Mammary epithelial cell (primary cell): ENCODE measurements at places on chromosomes 13 and 19. TPM values are rescaled to one million over a fixed set of nuclear protein-coding genes. Genes with fewer than 3 reads are reported as not detected.

GRCh38 chr13:74825152-74825937 lies 656.6 kb downstream of the TBC1D4 start:
- DNase-seq = peak; percentile 86

- DNase-seq = no peak
These were observed 5.1 kb upstream of the CALM3 start for GRCh38 chr19:46596008-46596407.

DNA sequence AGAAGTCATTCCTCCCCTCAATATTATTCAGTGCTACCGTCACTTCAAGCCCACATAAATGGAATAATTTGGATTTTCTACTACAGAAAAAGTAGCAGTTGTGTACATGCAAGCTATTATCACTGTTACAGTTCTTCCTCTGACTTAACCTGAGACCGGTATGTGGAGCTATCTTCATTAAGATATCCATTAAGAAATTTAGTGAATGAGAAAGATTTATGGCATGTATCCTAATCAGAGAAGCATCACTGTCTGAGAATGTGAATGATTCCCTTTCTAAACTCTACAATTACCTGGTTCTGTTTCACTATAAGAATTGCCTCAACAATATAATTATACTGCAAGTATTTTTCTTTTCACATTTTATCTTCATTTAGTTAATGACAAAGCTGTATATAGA lies 278.7 kb downstream of the KLF5 start:
- peak; percentile 39 for DNase-seq

GRCh38 chr13:24528816-24529398 lies 16.3 kb upstream of the PARP4 start:
- DNase-seq = no peak

DNA sequence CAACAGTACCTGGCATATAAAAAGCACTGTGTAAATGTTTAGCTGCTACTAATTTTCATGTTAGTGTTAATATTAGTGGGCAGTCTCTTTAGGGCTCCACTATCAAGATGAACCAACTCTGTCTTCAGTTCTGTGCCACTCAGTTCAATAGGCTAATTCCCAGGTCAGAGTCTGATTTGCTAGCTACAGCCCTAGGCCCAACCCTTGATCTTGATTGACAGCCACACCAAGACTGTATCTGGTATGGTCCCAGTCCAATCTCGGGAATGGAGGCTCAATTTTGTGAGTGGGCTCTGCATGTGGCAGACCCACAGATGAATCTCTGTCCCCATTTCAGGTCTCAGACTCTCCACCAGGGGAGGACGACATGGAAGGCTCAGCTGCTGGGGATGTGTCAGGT lies 46.1 kb downstream of the MAP4K1 start:
- no peak for DNase-seq

GRCh38 chr13:23705583-23705982 lies 135.4 kb downstream of the TNFRSF19 start:
- DNase-seq = no peak

- DNase-seq = peak; percentile 95
These were observed at the start of gene ZC3H13 for GRCh38 chr13:46052319-46053161. Gene ZC3H13 (minus strand): TSS chr13:46052746. CDS start chr13:46045507, 7,239 bp downstream.

- DNase-seq = no peak
These were observed 92.9 kb upstream of the SGCG start for GRCh38 chr13:23087880-23088279.

DNA sequence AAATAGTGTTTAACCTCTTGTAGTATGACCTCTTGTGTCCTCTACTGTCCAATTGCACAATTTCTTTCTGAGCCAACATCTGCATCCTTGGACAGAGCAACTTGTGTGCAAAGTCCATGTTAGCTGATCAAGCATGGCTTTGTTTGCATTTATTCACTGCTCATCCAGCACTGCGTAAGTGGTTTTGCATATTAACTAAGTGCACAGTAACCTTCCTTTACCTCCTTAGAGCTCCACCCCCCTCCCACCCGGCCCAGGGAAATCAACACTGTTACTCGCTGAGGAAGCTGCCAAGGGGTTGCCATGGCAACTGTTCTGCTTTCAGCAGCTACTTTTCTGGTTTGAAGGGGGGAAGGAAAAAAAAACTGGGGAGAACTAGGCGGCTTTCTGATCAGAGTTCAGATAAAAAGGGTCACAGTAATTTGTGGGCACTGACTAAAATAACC lies 153.5 kb upstream of the KLF12 start:
- peak; percentile 30 for DNase-seq

- no peak for DNase-seq
These were observed 23.2 kb downstream of the SUGP1 start for GRCh38 chr19:19296953-19297689.

- DNase-seq = no peak
These were observed 18.7 kb downstream of the CEBPA start for GRCh38 chr19:33283589-33283988.

DNA sequence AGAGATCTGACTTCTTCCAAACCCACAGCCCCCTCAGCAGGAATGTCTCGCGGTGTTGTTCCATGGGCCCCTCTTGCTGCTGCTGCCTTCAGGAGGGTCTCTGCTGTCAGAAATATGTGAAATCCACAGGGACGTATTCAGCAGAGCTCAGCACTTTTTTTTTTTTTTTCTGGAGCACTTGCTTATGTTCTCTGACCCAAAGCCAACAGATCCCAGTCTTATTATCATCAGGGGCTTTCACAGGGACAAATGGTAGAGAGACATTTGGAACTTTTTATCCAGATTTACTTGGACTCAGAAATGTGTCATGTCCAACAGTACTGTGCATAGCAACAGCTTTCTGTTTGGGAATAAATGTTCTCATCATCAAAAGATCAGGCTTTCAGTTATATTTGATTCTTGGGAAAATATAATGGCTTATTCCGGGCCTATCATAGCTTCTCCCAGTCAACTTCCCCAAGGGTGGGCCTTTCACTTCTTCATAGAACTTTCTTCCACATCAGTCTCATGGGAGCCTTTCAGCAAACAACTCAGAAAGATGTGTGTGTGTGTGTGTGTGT lies 332.7 kb downstream of the ZNF536 start:
- no peak for DNase-seq

DNA sequence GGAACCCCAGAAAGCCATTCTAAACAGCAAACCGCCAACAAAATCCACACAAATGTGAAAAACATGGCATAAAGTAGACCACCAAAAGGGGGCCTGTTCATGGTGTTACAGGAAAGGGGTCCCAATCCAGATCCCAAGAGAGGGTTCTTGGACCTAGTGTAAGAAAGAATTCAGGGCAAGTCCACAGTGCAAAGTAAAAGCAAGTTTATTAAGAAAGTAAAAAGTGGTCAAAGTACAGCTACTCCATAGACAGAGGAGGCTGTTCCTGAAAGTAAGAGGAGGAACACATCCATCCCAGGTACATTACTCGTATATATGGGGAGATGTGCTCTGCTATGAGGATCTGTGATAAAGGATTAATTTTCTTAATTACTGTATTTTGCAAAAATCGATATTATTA lies 67.8 kb upstream of the SLC15A1 start:
- DNase-seq = no peak

DNA sequence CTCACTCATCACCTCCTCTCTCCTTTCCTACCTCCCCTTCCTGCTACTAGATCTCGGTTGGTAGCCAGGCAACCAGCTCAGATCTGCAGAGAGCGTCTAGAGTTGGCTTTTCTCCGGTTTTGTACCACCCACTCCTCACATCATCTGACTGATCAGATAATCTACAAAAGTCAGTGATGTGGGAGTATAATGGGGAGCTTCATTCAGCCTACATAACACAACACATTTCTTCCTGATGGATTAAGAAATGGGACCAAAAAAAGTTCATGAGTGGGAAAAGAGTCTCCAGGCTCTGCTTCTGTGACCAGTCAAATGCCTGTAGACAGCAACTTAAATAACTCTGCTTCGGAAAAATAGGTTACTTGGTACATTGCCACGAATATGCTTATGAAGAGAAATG lies 279.8 kb downstream of the DCLK1 start:
- no peak for DNase-seq

GRCh38 chr13:61170856-61171255 lies 244.8 kb downstream of the PCDH20 start:
- no peak for DNase-seq

DNA sequence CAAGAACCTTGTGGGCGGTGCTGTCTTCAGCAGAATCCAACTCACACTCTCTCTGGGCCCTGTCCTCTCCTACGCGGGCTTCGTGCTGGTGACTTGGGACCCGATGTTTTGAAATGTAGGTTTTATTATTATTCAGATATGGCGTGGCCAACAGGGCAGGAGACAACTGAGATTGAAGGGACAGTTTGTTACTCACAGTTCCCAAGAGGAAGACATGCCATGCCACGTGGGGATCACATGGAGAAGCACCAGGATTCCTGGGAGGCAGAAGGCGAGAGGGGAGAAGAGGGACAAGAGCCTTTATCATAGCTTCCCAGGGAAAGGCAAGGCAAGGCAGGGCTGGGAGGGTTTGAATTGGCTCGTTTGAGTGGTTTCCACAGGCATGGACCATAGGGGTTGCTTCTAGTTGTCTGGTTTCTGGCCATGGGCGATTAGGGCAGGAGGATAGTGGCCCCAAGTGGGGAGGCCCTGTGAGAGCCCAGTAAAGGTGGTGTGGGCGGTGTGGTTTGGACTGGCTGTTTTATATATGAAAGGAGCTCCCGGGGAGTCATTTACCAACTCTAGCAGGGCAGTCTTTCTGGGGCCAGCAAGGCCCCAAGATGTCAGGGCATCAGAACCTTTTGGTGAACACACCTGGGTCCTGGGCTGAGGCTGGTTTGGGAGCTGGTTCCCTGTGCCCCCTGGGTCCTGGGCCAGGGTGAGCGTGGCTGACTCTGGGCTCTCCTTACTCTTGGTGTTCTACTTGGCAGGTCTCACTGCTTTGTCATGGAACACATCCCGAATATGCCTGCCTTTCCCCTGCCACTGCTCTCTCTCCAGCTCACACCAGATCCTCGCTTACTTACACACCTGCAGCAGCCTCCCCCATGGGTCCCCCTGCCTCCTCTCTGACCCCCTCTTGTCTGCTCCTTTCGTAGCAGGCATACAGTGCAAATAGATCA lies 94.0 kb upstream of the ZNF536 start:
- no peak for DNase-seq

- no peak for DNase-seq
These were observed 7.7 kb upstream of the RNF113B start for GRCh38 chr13:98184792-98185191.

GRCh38 chr13:68759617-68760016 lies 1348.0 kb upstream of the ATXN8OS start:
- no peak for DNase-seq

DNA sequence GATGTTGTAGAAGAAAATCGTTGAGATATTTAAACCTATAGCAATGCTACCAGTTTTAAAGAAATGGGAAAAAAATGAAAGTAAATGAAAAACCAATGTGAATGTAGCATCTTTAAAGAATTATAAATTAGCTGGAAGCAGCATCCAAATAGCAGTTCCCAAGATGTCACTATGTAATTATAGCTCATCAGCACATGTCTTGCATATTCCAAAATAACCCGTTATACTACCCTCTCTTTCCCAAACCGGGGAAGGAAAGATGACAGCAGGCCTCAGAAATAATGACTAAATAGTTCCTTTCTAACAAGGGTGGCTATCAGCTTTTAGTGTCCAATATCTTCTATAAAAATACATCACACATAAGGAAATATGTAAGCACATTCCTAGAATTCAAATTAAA lies 140.5 kb downstream of the FGF14 start:
- no peak for DNase-seq

- no peak for DNase-seq
These were observed 502.8 kb downstream of the KLF12 start for GRCh38 chr13:73631411-73631810.

GRCh38 chr13:33642374-33643065 lies 175.4 kb upstream of the RFC3 start:
- peak; percentile 39 for DNase-seq

DNA sequence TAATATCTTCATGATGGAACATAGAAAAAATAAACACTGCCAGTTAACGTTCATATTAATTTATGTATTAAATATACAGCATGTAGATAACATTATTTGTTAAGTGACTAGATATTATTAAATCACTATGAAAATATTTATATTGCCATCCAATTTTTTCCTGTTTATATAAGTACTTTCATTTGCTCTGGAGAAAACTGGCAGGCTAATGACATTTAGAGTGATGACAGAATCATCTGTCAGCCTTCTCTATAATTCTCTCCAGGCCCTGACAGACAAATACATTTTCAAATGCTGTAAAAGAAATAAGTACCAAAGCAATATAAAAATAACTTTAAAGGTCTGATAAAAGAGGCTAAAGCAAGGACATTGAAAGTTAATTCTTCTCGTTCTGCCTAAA lies 2556.7 kb upstream of the PCDH20 start:
- DNase-seq = no peak

- DNase-seq = no peak
These were observed 11.6 kb upstream of the DHDH start for GRCh38 chr19:48921721-48922500.

DNA sequence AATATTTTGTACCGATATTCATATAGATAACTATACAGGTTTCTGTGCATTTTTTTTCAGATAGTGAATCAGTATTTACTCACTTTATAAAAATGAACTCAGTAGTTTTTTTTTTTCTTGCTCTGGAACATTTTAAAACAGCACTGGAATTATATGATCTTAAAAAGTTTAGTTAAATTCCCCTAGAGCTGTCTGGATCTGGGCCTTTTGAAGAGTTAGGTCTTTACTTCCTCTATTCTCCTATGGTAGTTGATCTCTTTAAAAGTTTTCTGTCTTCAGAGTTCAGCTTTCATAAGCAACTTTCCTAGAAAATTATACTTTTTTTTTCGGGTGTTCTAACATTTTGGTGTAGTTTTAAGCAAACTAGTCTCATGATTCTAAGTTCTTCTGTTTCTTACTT lies 21.8 kb upstream of the RBM26 start:
- DNase-seq = no peak

- DNase-seq = no peak
These were observed 100.2 kb downstream of the ZIC5 start for GRCh38 chr13:99871249-99871898.

The CEACAM7 gene
- total RNA-seq = not detected

The CGB3 gene
- not detected in 2 replicates for total RNA-seq

The CYP2A6 gene
- total RNA-seq = not detected in 2 replicates

The PRPF31 gene
- total RNA-seq = 34.2 TPM

The FXYD3 gene
- total RNA-seq = 344 TPM

The HPN gene
- total RNA-seq = not detected in 2 replicates

The RFPL4AL1 gene
- total RNA-seq = not detected

The LHB gene
- 1.7 TPM for total RNA-seq

The CLEC4M gene
- total RNA-seq = not detected

The CYP2F1 gene
- total RNA-seq = not detected

The HIF3A gene
- total RNA-seq = not detected in 2 replicates

The PRR19 gene
- total RNA-seq = 1.0 TPM

The ANGPTL8 gene
- total RNA-seq = not detected

The CYP2A7 gene
- total RNA-seq = not detected in 2 replicates

The IGFL2 gene
- 0.88 and 1.9 TPM in 2 replicates for total RNA-seq

The FGF9 gene
- total RNA-seq = not detected in 2 replicates

The KLK6 gene
- 175 TPM for total RNA-seq

The BICRA gene
- 11.7 TPM for total RNA-seq

The GJB6 gene
- total RNA-seq = 27.5 TPM

The LILRB1 gene
- not detected for total RNA-seq
